ENCODE measurements at places on chromosomes 1 and 21. TPM values are rescaled to one million over a fixed set of nuclear protein-coding genes. Genes with fewer than 3 reads are reported as not detected.
A peak's percentile ranks its signal among the peaks of the same experiment; 100 is the strongest.

The OR2L13 gene
- total RNA-seq, result not detected

The TRIM67 gene
- total RNA-seq, result not detected

GRCh38 chr1:84719543-84720217, 29.4 kb upstream of the SSX2IP start:
- DNase-seq, result no peak

DNA sequence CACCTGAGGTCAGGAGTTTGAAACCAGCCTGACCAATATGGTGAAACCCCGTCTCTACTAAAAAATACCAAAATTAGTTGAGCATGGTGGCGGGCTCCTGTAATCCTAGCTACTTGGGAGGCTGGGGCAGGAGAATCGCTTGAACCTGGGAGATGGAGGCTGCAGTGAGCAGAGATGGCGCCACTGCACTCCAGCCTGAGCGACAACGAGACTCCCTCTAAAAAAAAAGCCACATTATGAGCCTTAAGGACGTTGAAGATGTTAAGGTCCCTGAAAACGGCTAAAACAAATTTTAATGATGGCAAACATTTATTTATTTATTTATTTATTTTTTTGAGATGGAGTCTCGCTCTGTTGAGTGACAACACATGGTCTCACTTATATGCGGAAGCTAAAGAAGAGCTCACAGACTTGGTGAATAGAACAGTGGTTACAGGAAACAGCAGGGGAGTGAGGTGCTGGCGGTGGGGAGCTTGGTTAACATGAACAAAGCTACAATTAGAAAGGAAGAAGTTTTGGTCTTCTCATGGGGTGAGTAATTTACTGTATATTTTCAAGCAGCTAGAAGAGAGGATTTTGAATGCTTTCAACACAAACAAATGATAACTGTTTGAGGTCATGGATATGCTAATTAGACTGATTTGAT, 47.1 kb downstream of the TCP10L start:
- peak; percentile 22 for DNase-seq

DNA sequence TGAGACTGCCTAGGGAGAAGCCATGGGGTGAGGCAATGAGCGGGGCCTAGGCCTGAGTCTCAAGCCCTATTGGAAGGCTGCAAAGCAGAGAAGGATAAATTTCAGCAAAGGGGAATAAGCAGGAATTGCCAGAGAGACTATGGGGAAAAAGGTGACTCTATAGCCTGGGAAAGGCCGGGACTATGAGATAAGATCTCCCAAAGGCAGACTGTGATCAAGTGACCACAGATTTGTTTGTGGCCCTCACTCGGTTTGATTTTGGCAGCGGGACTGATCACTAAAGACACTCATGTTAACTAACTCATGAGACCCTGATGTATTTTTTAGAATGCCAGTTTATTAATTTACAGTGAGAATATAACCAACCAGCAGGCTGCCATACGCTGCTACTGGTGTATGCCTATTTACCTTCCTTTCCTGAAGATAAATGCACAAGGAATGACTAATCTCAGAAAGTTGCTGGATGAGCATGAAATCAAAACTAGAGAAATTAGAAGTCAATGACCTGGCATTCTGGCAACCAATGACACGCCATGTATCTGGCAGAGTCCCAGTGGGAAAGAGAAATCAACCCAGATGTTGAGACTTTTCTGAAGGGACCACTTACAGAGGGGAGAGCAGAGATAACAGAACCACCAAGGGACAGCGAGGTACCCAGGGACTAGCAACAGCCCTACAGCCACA, 4.3 kb downstream of the HSF2BP start:
- no peak for DNase-seq

GRCh38 chr1:35030756-35031446, 844 bp downstream of the ZMYM6 start:
- DNase-seq, result peak; percentile 64

DNA sequence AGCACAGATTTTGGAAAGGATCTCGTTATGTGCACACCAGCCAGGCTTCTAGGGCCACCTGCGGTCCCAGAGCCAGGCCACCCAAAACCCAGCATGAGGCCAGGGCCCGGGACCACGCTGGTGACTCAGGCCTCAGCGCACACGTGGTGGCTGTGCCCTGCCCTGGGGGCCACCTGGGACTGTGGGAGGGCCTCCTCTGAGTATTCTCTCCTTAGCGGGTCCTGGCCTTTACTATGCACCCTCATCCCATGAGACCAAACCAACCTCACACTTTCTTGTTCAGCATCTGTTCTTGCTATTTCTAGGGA, 9.9 kb downstream of the WNT9A start:
- no peak for DNase-seq

DNA sequence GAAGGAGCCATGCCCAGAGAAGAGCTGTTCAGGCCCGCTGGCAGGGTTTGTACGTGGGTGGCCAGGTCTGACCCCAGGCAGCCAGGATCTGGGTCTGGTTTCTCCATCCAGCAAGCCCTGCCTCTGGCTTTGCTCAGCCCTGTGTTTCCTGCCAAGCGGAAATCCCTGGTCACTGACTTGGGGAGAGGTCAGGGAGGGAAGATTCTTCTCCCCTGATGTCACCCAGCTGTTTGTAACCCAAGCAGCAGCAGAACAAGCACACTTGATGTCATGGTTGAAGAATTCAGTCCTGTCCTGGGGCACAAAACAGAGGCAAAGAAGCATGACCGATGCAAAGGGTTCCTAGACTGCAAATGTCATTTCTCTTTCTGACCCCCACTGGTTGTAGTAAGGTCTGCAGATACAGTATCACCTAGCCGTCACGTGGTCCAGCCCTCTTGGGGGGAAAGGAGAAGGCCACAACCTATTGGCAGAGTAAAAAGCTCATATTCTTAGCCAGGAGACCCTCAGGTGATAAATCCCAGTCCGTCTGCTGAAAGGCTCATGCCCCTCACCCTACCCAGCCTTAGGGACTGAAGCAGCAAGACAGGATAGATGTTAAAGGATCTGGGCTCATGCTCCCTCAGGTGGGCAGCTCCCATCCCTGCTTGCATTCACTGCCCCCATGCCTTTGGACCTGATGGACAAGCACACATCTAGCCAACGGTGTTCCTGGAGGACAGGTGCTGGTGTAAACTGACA, 120.9 kb downstream of the SYT2 start:
- DNase-seq, result no peak
